ENCODE measurements at places on chromosomes 3 and 15.

DNA sequence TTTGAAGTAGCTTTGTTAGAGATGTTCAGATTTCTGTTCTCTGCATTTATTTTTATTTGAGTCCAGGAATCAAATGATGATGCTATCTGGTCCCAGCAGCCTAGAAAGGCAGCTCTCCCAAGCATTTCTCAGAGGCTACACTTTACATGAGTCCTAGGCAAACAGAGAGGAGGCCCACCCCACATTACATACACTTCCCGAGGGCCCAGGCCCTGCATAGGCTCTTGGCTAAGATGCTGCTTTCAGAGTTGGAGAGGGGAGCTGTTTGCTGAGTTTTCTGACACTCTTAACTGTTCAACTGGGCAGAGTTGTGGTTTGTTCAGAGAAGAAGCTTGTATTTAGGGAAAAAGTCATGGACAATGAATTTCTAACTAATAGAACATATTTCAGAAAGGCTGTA, 117.9 kb upstream of the RGMA start:
- no peak for DNase-seq

DNA sequence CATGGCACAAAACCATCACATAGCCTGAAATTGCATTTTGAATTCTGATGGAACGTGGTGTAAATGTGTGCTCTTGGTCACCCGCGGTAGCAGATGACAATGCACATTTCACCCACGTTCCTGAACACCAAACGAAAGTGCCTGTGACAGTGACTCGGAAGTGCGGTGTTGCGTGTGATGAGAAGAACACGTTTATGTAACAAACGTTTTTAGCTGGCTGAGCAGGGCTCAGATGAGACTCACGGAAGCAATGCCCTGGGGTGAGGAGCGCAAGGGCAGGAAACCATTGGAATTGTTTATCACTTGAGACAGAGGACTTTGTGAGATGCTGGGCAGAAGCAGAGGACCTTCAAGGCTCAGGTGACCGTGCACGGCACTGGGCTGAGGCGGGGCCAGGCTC, 449.2 kb upstream of the CFAP20DC start:
- no peak for DNase-seq

DNA sequence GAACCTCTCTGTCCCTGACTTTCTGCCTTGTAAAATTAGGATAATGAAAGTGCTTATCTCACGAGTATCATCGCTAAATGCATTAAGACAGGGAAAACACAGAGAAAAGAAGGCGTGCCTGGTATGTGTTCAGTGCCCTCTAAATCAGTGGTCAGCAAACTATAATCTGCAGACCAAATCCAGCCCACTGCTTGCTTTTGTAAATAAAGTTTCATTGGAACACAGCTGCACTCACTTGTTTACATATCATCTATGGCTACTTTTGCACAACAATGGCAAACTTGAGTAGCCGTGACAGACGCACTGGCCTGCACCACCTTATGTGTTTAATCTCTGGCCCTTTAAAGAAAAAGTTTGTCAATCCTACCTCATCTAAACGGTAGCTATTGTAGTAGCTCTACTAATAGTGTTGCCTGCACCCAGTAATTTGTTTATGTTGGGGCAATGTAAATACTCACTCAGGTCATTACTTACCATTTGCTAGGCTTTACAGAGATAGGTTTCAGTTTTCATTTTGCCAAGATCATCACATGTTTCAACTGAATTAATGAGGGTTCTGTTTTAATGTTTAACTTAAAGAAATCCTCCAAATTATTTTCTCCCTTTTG, 229.4 kb downstream of the FEZF2 start:
- no peak for DNase-seq

DNA sequence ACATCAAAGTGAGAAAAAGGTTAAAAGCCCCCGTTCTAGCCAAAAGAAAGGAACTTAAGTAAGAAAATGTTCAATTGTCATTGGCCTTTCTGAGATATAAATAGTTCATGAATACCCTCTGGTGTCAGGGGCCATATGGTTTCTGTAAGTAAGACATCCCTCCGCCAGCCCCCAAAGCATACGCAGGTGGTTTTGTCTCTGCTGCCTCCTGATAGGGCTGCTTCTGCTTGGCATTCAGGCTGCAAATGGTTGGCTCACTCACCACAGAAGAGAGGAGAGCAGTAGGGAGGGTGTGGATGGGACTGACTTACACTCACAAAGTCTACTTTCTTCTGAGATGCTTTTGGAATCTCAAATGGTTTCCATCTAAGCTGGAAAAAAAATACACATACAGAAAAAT, 29.8 kb downstream of the HGD start:
- no peak for DNase-seq

GRCh38 chr3:31321620-31322019, 211.1 kb upstream of the STT3B start:
- DNase-seq: no peak

- DNase-seq: no peak
These were observed 29.8 kb upstream of the LPP start for GRCh38 chr3:188124184-188124583.

Data from NCI-H1417 (cell line).